ENCODE measurements at places on chromosomes 7 and 10. TPM values are rescaled to one million over a fixed set of nuclear protein-coding genes. Genes with fewer than 3 reads are reported as not detected.

SLC13A4 gene
- not detected for total RNA-seq

MSMB gene
- total RNA-seq: not detected

SH2D4B gene
- total RNA-seq: not detected

HYAL4 gene
- total RNA-seq: not detected

STOX1 gene
- total RNA-seq: 19.8 TPM

AS3MT gene
- total RNA-seq: 3.6 TPM

SGCE gene
- total RNA-seq: 10.7 TPM

CALML3 gene
- not detected for total RNA-seq

ITIH5 gene
- total RNA-seq: 29.7 TPM

DNA sequence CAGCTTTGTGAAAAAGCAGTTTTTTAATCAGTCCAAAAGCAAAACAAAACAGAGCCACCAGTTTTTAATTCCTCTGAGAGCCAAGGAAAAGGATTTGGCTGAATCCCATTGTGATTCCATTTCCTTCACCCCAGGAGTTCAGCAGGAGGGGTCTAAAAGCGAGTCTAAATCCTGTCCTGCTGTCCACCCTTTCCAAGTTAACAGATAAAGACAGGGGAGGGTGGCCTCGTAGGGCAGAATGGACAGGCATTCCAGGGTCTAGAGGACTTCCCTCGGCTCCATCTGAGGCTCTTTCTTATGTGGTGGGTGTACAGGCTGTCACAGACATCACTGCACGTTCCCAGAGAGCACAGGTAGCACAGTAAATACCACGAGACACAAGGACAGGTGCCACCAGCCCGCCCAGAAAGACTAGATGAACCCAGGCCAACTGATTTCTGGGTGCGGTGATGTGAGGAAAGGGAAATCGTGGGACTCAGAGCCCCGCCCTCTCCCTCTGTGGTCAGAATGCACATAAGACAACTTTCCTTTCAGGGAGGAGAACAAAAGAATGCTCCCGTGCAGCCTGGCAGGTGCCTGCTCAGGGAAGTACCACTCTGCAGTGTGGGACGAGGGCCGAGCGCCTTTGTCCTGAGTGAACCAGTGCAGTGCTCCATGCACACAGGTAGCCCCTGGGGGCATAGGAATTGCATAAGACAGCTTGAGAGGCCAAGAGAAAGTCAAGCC lies 119.7 kb downstream of the ABLIM1 start:
- H3K36me3 ChIP-seq: no peaks in the 10 kb centered on the region
- H3K27ac ChIP-seq: no peak overlapping the region
- H3K27me3 ChIP-seq: no peaks in the 10 kb centered on the region
- no peak overlapping the region for H3K4me3 ChIP-seq

DNA sequence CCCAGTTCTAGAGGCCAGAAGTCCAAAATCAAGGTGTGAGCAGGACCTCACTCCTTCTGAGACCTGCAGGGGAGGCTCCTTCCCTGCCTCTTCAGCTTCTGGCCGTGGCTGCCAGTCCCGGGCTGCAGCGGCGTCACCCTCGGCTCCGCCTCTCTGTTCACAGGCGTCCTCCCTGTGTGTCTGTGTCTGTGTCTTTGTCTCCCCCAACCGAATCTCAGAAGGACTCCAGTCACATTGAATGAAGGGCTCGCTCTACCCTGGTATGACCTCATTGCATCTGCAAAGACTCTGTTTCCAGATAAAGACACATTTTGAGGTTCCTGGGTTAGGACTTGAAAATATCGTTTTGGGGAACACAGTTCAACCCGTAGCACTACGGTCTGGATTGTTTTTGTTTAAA lies 33.1 kb upstream of the GALNT11 start:
- no peaks in the 10 kb centered on the region for H3K36me3 ChIP-seq
- no peak overlapping the region for H3K27ac ChIP-seq
- no peaks in the 10 kb centered on the region for H3K4me1 ChIP-seq
- DNase-seq: peak; percentile 64
- no peak overlapping the region for H3K4me3 ChIP-seq
- H3K27me3 ChIP-seq: no peaks in the 10 kb centered on the region

- peaks cover 11% of the 10 kb centered on the region for H3K4me1 ChIP-seq
- DNase-seq: no peak
- peak overlapping the region; percentile 42 for H3K4me3 ChIP-seq
- peak overlapping the region; percentile 88 for H3K27ac ChIP-seq
- no peaks in the 10 kb centered on the region for H3K36me3 ChIP-seq
Observed at GRCh38 chr10:4217653-4218052, 432.6 kb upstream of the KLF6 start.

- peak; percentile 46 for DNase-seq
- H3K27ac ChIP-seq: no peak overlapping the region
- H3K27me3 ChIP-seq: no peaks in the 10 kb centered on the region
Observed at GRCh38 chr7:81846398-81846797, 76.6 kb upstream of the HGF start.

- no peak for DNase-seq
- H3K4me1 ChIP-seq: peaks cover 14% of the 10 kb centered on the region
- H3K36me3 ChIP-seq: no peaks in the 10 kb centered on the region
- no peak overlapping the region for H3K4me3 ChIP-seq
- H3K27me3 ChIP-seq: no peaks in the 10 kb centered on the region
Observed at GRCh38 chr10:123398180-123398591, 244.0 kb downstream of the BUB3 start.

DNA sequence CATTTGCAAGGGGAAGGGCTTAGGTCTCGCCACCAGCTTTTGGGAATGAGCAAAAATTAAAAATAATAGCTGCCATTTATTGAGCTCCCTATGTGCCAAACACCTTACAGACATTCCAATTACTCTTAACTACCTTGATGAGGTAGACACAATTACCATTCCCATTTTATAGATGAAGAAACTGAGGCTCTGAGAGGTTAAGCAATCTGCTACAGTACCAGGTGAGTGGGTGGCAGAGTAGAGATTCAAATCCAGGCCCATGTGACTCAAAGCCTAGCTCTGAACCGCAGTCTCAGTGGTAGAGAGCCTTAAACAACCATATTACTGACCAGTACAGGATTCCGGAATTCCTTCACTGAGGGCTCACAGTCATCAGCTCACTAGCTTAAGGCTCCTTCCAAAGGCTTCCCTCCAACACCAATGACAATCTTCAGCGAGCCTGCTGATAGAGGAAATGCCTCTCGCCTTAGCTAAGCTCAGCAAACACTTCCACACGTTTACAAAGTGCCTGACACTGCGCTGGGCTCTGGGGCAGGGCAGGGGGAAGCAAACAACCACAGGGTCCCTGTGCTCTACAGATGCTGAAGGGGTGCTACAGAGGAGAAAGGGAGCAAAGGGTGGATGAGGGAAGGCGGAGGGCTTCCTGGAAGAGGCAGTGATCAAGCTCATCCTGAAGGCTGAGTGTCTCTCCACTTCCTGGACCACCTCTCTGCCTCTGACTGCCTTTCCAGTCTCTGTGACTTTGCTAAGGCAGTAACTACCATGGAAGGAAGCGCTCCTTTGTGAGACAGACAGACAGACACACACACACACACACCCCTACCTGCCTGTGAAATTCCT lies 7.4 kb downstream of the LRRC20 start:
- H3K36me3 ChIP-seq: no peaks in the 10 kb centered on the region
- H3K4me1 ChIP-seq: no peaks in the 10 kb centered on the region
- H3K4me3 ChIP-seq: no peak overlapping the region
- no peak for DNase-seq

GRCh38 chr7:150404172-150404804 lies 25.2 kb downstream of the ZNF775 start:
- peak overlapping the region; percentile 95 for H3K27ac ChIP-seq
- peak; percentile 35 for DNase-seq
- H3K4me3 ChIP-seq: peak overlapping the region; percentile 74
- peaks cover 3% of the 10 kb centered on the region for H3K36me3 ChIP-seq

DNA sequence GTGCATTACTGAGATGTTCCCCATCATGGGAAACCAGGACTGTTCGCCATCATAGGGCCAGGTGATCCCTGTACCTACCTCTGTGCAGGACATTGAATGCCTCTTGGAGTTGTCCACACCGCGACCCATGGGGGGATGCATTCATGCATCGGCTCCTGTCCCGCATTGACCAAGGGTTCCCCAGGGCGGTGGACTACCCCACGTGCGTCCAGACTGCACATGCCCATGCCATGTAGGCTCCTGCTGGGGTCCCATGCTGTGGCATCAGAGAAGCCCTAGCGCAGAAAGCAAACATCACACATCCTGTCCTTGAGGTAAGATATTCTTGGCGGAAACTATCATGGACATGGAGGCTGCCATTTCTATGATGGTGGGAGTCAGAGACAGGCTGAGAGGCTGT lies 121.6 kb upstream of the UNC5B start:
- no peak for DNase-seq
- no peak overlapping the region for H3K27ac ChIP-seq
- H3K4me3 ChIP-seq: no peak overlapping the region
- no peaks in the 10 kb centered on the region for H3K4me1 ChIP-seq
- H3K27me3 ChIP-seq: no peaks in the 10 kb centered on the region

DNA sequence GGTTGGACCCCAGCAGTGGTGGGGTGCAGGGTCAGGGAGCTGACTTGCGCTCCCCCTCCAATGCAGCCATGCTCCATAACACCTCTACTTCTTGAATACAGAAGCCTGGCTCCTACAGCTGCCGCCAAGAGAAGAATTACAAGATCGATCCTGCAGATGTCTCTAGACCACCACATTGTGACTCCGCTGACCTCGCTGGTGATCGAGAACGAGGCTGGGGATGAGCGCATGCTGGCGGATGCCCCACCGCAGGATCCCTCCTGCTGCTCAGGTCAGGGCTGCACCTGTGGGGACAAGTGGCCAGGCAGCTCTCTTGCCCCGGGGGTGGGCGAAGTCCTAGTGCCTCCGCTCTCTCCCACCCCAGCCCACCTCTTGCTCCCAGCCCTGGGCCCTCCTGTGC lies 31.7 kb downstream of the ITIH2 start:
- no peaks in the 10 kb centered on the region for H3K4me1 ChIP-seq
- no peaks in the 10 kb centered on the region for H3K36me3 ChIP-seq
- no peak overlapping the region for H3K4me3 ChIP-seq
- H3K27ac ChIP-seq: no peak overlapping the region
- no peak for DNase-seq

DNA sequence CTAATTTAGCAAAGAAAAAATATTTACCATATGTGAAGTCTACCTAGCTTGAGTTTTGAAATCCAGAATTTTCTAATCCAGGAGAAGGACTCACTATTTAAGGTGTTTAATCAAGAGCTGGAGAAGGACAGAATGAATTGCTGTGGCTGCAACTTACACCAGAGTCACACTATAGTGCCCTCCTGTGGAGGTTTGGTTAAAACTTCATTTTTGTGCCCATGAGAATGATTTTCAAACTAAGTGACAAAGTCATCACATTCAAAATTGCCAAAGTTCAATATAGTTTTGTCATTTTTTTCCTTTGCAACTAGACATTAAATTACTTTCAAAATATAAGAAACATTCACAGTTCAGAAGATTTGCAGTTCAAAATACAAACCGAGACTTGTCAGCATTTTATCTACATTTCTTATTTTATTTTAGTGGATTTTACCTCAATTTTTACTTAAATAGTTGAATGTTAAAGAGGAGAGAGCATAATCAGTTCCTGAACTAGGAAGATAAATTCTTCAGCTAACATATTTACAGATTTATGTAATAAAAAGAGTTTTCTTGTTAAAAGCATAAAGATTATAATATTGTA lies 70.7 kb downstream of the CABCOCO1 start:
- H3K4me1 ChIP-seq: no peaks in the 10 kb centered on the region
- no peak overlapping the region for H3K4me3 ChIP-seq
- H3K27ac ChIP-seq: no peak overlapping the region
- no peaks in the 10 kb centered on the region for H3K36me3 ChIP-seq
- H3K27me3 ChIP-seq: no peaks in the 10 kb centered on the region
- DNase-seq: no peak

GRCh38 chr7:151597541-151598444 lies 78.1 kb upstream of the RHEB start:
- H3K27ac ChIP-seq: no peak overlapping the region
- peaks cover 4% of the 10 kb centered on the region for H3K4me1 ChIP-seq
- no peak overlapping the region for H3K4me3 ChIP-seq

DNA sequence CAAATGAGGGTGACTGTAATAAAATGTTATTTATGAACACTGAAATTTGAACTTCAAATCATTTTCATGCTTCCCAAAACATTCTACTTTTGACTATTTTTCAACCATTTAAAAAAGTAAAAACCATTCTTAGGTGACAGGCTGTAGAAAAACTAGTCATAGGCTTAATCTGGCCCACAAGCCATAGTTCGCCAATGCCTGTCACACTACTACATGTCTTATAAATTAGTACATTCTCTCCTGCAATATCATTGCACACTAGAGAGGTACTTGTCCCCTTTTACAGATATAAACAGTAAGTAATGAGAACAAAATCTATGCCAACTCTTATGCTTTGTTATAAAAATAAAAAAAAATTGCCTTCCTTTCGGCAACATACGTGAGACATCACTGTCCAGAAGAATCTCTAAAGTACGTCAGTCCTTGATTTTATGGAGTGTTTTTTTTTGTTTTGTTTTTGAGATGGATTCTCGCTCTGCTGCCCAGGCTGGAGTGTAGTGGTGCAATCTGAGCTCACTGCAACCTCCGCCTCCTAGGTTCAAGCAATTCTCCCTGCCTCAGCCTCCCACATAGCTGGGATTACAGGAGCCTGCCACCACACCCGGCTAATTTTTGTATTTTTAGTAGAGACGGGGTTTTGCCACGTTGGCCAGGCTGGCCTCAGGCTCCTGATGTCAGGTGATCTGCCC lies 23.2 kb downstream of the UPF2 start:
- no peaks in the 10 kb centered on the region for H3K27me3 ChIP-seq
- no peaks in the 10 kb centered on the region for H3K36me3 ChIP-seq
- H3K4me1 ChIP-seq: no peaks in the 10 kb centered on the region
- DNase-seq: no peak
- H3K4me3 ChIP-seq: no peak overlapping the region

DNA sequence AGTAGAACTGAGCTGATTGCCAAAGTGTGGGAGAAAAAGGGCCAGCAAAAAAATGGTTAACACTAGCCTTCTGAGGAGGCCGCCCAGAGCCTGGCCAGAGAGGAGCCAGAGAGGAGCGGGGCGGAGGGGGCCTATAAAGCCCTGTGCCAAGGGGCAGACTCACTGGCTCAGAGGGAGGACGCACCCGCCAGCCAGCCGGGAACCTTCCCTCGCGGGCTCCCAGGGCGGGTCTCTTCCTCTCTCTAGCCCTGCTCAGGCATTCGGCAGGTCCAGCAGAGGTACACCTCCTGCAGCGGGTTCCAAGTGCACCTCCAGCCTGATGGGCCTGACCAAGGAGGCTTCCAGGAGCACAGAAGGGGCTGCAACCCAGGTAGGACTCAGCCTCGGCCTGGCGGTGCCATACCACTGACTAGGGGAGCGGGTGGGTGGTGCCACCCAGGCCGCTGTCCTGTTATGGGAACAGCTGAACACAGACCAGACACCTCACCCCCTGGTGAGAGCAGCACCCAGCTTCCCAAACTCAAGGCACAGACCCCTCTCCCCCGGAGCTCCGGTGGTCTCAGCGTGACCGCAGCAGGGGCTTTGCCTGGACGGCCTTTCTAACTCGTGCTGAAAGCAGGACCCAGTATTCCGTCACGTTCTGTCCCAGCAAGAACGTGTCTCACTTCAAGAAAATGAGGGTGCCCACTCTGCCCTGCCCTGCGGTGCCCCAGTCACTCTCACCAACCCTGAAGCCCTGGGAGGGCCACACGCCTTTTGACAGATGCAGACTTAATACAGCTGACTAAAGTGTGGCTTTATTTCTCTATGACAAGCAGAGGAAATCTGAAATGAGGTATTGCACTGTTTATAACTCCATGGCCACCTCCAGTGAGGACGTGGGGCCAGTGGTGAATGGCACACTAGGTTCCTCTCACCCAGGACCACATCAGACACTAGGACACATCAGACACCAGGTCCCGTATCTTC lies at the start of gene GPER1:
Gene GPER1, plus strand, starts transcription at position 162 of the 969 bp plus-strand sequence. CDS start 3,616 bp downstream, outside the sequence.
- H3K4me1 ChIP-seq: peaks cover 7% of the 10 kb centered on the region
- DNase-seq: peak; percentile 74
- H3K27me3 ChIP-seq: no peaks in the 10 kb centered on the region
- peak within 1 kb of the TSS; percentile 47 for H3K4me3 ChIP-seq
- H3K27ac ChIP-seq: peak within 1 kb of the TSS; percentile 75
- no peaks in the 10 kb centered on the region for H3K36me3 ChIP-seq

Data from Peyer's patch (tissue), 4 donors.